ENCODE measurements at places on chromosomes 2 and 18. TPM values are rescaled to one million over a fixed set of nuclear protein-coding genes. Genes with fewer than 3 reads are reported as not detected.

Gene OTOF
- 2.3 TPM for total RNA-seq

Gene ORC2
- 23.4 TPM for total RNA-seq

Gene IL37
- total RNA-seq: not detected

Gene MROH2A
- total RNA-seq: not detected

Gene HOXD8
- total RNA-seq: 24.8 TPM

Gene TTL
- total RNA-seq: 63.4 TPM

Gene VSNL1
- not detected for total RNA-seq

Gene SH3RF3
- total RNA-seq: 14.3 TPM

Gene ASB18
- not detected for total RNA-seq

Gene LOXHD1
- total RNA-seq: not detected

Gene TMEM178A
- total RNA-seq: not detected

Gene OSBPL1A
- 17.6 TPM for total RNA-seq

Gene NEB
- 1.2 TPM for total RNA-seq

Gene SULT1C2
- total RNA-seq: not detected

Gene FN1
- total RNA-seq: 2,305 TPM

Gene KYNU
- not detected for total RNA-seq

Gene CCDC74B
- total RNA-seq: 2.9 TPM

Gene UGT1A5
- not detected for total RNA-seq

Gene REG1B
- not detected for total RNA-seq

Gene ALKAL2
- total RNA-seq: not detected

Gene CRYGC
- total RNA-seq: not detected

Gene NCKAP5
- total RNA-seq: 0.96 TPM

Gene STARD6
- total RNA-seq: 0.33 TPM

Gene LBX2
- 3.8 TPM for total RNA-seq

Gene RGPD4
- not detected for total RNA-seq

Gene MARCO
- total RNA-seq: not detected

Gene SLC19A3
- 0.33 TPM for total RNA-seq

Gene TBC1D8
- total RNA-seq: 90.2 TPM

Gene RAB6C
- not detected for total RNA-seq

Gene DUSP19
- 2.6 TPM for total RNA-seq

Gene ARL5A
- total RNA-seq: 109 TPM

Gene C2orf72
- total RNA-seq: not detected

Gene CAMKMT
- total RNA-seq: 5.8 TPM

Gene CGREF1
- total RNA-seq: 8.5 TPM

Gene BOLL
- total RNA-seq: not detected

Gene KIF1A
- total RNA-seq: not detected

Gene KCMF1
- 102 TPM for total RNA-seq

Gene NOSTRIN
- total RNA-seq: 0.65 TPM

Gene TLX2
- not detected for total RNA-seq

Gene FAM110C
- under 0.01 TPM for total RNA-seq

Gene SERPINB2
- total RNA-seq: 0.65 TPM

Gene HOXD12
- total RNA-seq: not detected
